HCT116 (cell line): ENCODE measurements at places on chromosomes 12 and 14. TPM values are rescaled to one million over a fixed set of nuclear protein-coding genes. Genes with fewer than 3 reads are reported as not detected.

GRCh38 chr12:125738211-125738610 lies 673.0 kb downstream of the AACS start:
- no peaks in the 10 kb centered on the region for H3K36me3 ChIP-seq
- H3K27me3 ChIP-seq = no peaks in the 10 kb centered on the region
- no peak for DNase-seq
- no peak overlapping the region for H3K27ac ChIP-seq

The NPFF gene
- not detected for total RNA-seq

The TEX52 gene
- not detected for total RNA-seq

DNA sequence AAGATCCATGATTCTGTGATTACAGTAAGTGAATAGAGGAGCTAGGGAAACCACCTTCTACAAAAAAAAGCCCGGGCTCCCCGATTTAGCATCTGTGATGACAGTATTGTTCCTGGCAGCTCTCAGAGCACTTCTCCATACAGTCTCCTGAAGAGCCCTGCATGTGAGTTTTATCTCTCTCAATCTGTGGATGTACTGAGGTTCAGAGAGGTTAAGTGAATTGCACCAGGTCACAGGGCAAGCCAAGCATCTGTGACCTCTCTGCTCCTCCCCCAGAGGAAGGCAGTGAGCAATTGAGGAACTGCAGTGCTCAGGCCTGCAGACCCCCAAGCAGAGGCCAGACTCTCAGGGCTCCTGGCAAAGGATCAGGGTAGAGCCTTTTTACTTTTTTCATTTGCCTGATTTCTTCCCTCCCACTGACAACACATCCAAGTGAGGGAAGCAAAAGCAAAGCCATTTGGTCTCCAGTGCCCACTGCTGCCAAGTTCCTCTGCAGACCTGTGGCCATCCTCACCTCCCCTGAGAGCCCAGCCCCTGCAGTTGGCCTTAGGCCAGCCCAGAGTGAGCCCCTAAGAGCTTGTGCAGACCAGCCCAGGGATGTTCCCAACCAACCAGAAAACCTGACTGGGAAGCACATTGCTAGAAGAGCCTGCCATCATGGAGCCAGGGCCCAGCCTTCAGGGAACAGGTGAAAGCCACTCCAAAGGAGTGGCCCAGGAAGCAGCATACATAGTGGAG lies 47.6 kb upstream of the PNMA1 start:
- no peak for DNase-seq
- no peaks in the 10 kb centered on the region for H3K27me3 ChIP-seq
- H3K36me3 ChIP-seq = no peaks in the 10 kb centered on the region
- no peak overlapping the region for H3K4me3 ChIP-seq
- no peak overlapping the region for H3K27ac ChIP-seq

DNA sequence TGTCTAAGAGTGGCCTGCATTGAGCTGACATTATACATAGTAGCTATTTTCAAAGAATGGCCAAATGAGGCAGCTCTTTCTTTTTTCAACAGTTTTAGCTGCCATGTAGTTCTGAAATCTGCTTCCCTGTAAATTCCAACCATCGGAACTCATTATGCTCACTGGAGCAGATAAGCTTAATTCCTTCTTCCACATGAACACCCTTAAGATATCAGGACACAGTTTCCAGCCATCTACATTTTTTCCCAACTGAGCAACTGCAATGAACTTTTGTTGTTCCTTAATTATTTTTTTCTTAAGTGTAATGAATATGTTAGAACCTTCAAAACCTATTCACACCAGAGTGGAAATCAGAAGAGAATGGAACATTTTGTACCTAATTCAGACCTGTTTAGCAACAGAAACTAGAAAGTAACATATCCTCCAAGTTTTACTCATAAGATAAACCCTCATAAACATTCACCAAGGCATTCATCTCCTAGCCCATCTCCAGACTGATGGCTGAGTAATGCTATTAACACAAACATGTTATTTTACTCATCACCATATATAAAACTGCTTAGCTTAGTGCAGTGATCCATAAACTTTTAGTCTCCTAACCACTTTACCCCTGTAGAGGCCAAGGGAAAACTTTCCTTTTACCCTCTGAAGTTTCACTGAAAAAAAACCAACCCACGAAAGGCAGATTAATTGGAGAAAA lies 296.1 kb upstream of the SYT1 start:
- H3K27me3 ChIP-seq = no peaks in the 10 kb centered on the region
- no peaks in the 10 kb centered on the region for H3K4me1 ChIP-seq
- no peak overlapping the region for H3K4me3 ChIP-seq
- no peaks in the 10 kb centered on the region for H3K36me3 ChIP-seq

The HRK gene
- 4.3 TPM for total RNA-seq
